ENCODE measurements at places on chromosomes 12 and 14. TPM values are rescaled to one million over a fixed set of nuclear protein-coding genes. Genes with fewer than 3 reads are reported as not detected.

Gene GZMH
- total RNA-seq, result not detected

Gene DCN
- total RNA-seq, result 1,406 TPM

Gene GYS2
- total RNA-seq, result not detected

Gene SERPINA10
- total RNA-seq, result not detected

Gene C12orf42
- 0.18 TPM for total RNA-seq

Gene KCNC2
- 1.4 TPM for total RNA-seq

Gene RPGRIP1
- 0.35 TPM for total RNA-seq

Gene CHGA
- total RNA-seq, result not detected

Gene TMEM63C
- total RNA-seq, result 7.7 TPM

Gene CMA1
- not detected for total RNA-seq

Gene DIO2
- 0.58 TPM for total RNA-seq

Gene CLEC7A
- total RNA-seq, result not detected

Gene MYO1H
- not detected for total RNA-seq

Gene COX8C
- 0.73 TPM for total RNA-seq

Gene PTCSC3
- not detected for total RNA-seq

Gene RD3L
- not detected for total RNA-seq

Gene GRIP1
- total RNA-seq, result 89.3 TPM

Gene SP7
- total RNA-seq, result 0.27 TPM

Gene SPTB
- total RNA-seq, result 9.0 TPM

Gene PTPRB
- 1.7 TPM for total RNA-seq

Gene SSTR1
- not detected for total RNA-seq

Gene DBX2
- total RNA-seq, result not detected

Gene SALL2
- total RNA-seq, result 45.2 TPM

Gene BRMS1L
- 16.5 TPM for total RNA-seq

Gene FSCB
- total RNA-seq, result not detected

Gene PAWR
- total RNA-seq, result 211 TPM

Gene OR6C2
- not detected for total RNA-seq

Gene BEGAIN
- total RNA-seq, result 5.1 TPM
